Activated CD4-positive, CD25-positive, alpha-beta regulatory T cell treated with anti-CD3 and anti-CD28 coated beads, Interleukin-2, amount 50 U/mL, for 24 hours (primary cell): ENCODE measurements at places on chromosomes 3 and 15.

DNA sequence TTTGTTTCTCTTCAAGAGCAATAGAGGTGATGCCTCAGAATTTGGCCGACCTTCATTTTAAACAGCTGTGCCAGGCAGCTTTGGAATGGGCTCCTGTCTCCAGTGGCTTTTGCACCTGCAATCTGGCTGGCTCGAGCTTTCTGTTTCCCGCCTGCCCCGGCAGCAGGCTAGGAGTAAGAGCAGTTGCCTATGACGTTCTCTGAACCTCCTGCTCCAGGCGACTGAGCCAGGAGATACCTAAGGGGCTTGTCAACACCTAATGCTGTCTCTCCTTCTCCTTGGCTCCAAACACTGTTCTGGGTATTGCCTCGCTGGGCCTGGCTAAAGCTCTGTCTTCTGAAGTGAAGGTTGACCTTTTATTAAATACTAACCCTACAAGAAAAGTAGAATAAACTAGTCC lies 229.9 kb downstream of the LRRN1 start:
- no peak for ATAC-seq

- no peak for ATAC-seq
These were observed 67.1 kb downstream of the CEMIP start for GRCh38 chr15:80846031-80846815.

DNA sequence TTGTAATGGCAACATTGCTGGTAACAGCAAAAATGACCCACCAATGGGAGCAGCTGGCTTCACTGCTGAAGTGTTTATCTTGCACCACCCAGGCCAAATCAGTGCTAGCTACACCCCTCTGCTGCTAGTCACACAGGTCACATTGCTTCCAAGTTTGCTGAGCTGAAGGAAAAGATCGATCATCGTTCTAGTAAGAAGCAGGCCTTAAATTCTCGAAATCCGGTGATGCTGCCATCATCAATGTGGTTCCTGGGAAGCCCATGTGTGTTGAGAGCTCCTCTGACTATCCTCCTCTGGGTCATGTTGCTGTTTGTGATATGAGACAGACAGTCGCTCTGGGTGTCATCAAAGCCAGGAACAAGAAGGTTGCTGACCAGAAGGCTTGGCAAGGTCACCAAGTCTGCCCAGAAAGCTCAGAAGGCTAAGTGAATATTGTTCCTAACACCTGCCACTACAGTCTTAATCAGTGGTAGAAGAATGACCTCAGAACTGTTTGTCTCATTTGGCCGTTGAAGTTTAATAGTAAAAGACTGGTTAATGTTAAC lies 21.2 kb downstream of the TM4SF4 start:
- ATAC-seq: no peak

DNA sequence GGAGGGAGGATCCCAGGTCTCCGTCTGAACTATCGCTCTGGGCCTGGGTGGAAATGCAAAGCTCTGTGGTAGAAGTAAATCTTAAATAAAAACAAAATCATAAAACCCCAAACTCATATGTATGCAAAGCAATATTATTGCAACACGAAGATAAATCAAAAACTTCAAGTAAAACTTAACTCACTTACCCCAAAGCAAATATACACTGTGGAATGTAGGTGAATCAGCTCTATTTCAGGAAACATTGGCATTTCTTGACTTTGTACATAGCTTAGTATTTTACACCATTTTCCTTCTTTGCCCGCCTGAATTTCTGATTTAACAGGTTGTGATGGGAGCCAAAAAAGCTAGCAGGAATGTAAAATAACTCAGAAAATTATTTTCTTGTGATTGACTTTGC lies 126.2 kb downstream of the TPRG1 start:
- no peak for ATAC-seq

DNA sequence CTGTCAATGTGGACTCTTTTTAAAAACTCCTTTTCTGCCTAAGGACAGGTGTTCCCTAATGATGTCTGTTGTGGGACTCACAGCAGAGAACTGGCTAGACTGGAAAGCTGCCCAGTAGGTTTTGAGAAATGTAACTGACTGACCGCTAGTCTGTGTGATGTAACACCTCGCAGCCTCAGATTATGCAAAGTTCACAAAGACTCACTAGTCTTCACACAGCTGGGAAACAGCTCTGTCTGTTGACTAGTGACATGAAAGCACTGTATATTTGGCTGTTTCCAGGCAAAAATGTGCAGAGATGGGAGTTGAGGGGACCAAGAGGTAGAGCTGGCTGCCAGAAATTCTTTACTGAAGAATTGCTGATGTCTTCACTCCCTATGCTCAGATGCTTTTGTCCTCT lies 10.3 kb downstream of the PDZRN3 start:
- no peak for ATAC-seq

- ATAC-seq: no peak
These were observed 70.5 kb upstream of the KLHL25 start for GRCh38 chr15:85865070-85865684.

- ATAC-seq: no peak
These were observed 125.4 kb downstream of the MEGF11 start for GRCh38 chr15:66128116-66128680.

GRCh38 chr3:12158387-12159226 lies at the start of gene TIMP4:
Gene TIMP4, minus strand, starts transcription at chr3:12158912. Its CDS starts 72 bp downstream, at chr3:12158840.
- ATAC-seq: no peak

- no peak for ATAC-seq
These were observed 342.6 kb downstream of the NSUN3 start for GRCh38 chr3:94405258-94406035.

DNA sequence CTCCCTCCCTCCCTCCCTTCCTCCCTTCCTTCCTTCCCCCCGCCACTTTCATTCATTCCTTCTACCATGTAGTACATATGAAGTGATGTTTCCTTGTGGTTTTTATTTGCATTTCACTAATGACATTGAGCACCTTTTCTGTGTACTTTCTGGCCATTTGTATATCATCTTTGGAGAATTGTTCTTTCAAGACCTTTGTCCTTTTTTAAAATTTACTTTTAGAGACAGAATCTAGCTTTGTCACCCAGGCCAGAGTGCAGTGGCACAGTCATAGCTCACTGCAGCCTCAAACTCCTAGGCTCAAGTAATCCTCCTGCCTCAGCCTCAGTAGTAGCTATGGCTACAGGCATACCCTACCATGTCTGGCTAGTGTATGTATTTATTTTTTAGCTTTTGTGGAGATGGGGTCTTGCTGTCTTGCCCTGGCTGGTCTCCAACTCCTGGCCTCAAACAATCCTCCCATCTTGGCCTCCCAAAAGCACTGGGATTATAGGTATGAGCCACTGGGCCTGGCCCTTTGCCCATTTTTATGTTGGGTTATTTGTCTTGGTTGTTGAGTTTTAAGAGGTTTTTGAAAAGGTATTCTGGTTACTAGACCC lies 42.0 kb upstream of the CTDSPL2 start:
- no peak for ATAC-seq

GRCh38 chr3:176692199-176692965 lies 504.9 kb downstream of the TBL1XR1 start:
- no peak for ATAC-seq

DNA sequence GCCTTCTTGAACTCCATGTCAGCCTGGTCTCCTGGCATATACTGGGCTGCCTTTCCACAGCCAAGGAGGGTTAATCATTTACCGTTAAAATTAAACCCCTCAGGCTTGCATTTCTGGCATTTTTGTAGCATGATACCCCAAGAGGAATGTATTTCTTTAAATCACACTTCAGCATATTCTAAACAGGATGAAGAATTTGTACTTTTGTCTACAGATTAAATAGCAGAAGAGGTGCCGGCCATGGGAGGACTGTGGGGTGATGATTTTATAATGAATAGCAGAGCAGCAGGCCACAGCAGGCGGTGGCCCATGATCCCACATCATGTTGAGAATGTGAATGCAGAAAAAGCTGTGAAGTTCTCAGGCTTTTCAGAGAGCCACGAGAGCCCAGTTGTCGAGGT lies 90.2 kb downstream of the ARNT2 start:
- ATAC-seq: no peak

GRCh38 chr3:27659279-27660021 lies 62.7 kb downstream of the EOMES start:
- ATAC-seq: no peak

DNA sequence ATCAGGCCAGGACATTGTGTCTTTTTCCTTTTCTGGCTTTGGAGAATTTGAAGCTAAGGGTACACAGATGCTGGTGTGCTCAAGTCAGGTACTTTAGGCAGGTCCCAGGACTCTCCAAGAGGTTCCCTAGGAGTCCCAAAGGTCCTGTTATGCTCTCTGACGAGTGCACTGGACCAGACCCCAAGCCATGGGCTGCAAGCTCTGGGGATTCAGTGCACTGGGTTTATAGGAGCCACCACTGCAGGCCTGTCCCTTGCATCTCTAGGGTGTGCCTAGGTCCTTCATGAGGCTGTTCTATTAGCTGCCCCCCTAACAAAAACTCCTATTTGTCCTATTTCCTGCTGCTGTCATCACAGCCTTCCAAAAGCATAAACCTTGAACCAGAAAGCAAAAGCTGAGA lies 31.9 kb upstream of the BFSP2 start:
- no peak for ATAC-seq

GRCh38 chr15:48358229-48359152 lies 27.3 kb downstream of the DUT start:
- ATAC-seq: no peak

DNA sequence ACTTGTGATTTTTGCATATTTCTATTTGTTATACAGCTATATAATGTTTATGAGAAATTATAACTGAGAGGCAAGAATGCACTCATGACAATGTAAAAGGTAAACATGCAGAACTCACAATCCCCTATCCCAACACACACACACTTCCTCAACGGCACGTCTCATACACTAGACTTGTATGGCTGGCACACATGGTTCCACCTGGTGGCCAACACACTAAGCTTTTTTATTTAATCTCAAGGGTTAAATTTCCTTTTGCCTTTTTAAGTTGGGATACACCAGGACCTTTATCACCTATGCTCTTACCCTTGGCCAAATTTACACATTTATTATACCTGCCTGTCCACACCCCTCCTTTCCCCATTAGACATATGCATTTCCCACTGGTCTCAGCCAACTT lies 88.6 kb upstream of the PSMD6 start:
- ATAC-seq: no peak

DNA sequence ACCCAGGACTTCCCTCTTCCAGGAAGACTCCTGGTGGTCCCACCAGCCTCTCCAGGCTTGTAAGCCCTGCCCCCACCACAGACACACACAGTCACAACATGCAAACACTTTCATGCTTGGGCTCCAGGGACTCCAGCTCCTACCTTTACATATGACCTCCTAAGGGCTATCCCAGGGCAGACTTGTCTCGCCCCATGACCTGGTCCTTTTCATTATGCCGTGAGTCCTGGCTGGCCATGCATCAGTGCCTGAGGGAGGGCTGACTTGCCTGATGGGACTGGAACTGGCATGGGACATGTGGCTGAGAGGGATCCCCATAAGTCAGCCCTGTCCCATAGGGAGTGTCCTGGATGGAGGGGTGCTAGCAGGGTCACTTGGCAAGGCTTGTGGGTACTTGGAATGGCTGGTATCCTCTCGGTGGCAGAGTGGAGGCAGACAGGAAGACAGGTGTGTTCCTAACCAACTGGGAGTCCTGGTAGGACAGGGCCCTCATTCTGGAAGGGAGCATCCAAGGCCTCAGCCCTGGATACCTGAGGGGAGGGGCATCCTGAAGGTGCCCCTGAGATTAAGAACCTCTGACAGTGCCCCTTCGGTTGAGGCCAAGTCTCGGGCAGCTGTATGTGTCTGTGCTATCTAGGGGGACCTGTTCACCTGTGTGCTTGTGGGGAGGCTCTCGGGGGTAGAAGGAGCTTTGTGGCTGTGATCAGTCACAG lies 540 bp upstream of the HHATL start:
- ATAC-seq: no peak

DNA sequence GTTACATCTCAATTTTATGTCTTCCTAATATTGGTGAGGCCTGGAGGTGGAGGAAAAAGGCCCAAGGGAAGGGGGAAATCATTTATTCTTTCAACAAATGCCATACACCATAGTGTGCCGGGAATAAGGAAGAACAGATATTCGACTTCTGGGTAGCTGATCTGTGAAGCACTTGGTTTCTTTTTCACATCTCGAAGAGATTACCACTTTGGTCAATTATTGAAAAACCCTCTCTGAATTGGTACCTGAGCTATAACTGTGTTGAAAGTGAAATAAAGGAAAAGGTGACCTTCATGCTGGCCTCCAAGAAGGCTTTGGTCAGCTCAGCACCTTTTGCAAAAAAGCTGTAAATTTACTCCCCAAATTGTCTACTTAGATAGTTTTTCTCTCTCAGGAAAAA lies 14.2 kb upstream of the MB21D2 start:
- no peak for ATAC-seq

GRCh38 chr15:40550341-40551037 lies 14.4 kb downstream of the CCDC32 start:
- no peak for ATAC-seq

DNA sequence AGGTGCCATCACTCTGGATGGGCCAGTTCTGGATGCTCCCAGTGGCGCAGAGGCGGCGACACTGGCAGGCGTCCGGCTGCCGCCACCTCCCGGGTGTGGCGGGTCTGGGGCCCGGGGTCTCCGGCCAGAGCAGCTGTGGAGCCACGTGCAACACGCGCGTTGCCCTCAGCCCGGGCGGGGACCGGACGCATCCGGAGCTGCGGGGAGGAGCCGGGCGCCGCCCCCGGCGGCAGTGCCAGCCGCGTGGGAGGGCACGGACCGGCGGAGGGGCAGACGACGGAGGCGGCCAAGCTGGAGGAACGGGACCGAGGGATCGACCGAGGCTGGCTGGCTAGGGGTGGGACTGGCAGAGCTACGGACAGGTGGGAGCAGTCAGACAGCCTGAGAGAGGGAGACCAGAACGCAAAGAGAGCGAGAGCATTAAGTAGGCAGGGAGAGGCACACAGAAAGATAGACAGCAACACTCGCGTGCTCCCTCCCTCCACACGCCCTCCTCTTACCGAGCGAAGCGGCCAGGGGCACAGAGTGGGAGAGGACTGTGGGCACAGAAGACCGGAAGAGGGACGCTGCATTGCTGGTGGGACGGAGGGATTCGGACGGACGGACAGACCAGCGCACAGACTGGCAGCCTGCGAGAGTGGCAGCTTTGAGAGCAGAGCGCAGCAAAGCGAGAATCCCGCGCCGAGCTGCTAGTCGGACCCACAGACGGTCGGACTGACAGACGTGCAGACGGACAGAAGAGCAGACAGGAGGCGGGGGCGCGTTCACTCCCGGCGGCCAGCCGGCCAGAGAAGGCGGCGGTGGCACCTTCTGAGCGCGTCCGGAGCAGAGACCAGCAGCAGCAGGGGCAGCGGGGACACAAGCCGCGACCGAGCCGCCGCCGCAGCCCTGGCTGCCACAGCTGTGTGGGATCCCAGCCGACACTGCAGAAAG lies at the start of gene ARPP21:
TSS of gene ARPP21 (plus strand) at position 272 of the 933 bp plus-strand sequence. CDS start 42,227 bp downstream, outside the sequence.
- no peak for ATAC-seq

GRCh38 chr3:14880447-14881106 lies 61.8 kb downstream of the FGD5 start:
- ATAC-seq: no peak

- no peak for ATAC-seq
These were observed 687 bp downstream of the GPR176 start for GRCh38 chr15:39919411-39919747.

DNA sequence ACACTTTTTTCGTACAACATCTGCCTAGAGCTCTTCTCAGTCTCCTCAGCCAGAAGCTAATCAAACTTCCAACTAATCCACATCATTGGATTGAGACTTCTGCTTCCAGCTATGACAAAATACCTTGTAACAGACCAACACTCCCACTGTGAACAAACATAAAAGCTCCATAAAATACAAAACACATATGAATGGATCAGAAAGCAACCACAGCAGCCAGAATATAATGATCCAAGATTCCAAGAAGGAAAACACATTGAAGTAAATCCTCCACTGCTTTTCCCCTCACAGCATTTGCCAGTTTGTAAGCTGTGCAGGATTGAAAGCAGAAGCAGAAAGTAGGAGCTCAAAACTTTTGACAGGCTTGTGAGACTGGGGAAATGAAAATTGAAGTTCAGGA lies 863.2 kb downstream of the TUSC7 start:
- ATAC-seq: no peak
